ENCODE measurements at places on chromosomes 2 and 18. TPM values are rescaled to one million over a fixed set of nuclear protein-coding genes. Genes with fewer than 3 reads are reported as not detected.

DNA sequence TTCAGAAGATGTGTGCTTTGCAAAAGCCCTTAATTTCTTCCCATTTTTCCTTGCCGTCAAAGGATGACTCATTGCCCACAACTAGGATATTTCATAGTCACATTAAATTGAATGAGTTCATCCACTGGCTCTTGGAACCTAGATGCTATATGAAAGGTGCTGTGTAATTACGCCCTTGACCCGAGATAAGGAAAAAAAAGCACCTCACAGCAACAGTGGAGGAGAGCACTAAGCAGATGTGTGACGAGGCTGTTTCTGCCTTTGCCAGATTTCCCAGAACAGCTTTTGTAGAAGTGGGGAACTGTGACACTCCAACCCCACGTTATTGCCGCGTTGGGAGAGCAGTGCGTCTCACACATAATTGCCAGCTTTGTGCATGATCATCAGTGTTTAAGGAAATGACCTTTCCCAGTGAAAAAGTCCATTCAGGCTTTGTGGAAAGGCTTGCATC lies 33.3 kb upstream of the TMEM87B start:
- no peak for DNase-seq
- H3K36me3 ChIP-seq = no peaks in the 10 kb centered on the region
- H3K27ac ChIP-seq = no peak overlapping the region
- peaks cover 9% of the 10 kb centered on the region for H3K4me1 ChIP-seq
- no peak overlapping the region for H3K4me3 ChIP-seq

Gene LBH
- total RNA-seq = 75.9 TPM

- H3K4me3 ChIP-seq = no peak overlapping the region
- no peaks in the 10 kb centered on the region for H3K36me3 ChIP-seq
- DNase-seq = no peak
- H3K27ac ChIP-seq = no peak overlapping the region
- H3K4me1 ChIP-seq = no peaks in the 10 kb centered on the region
Observed at GRCh38 chr18:55014095-55014494, 54.8 kb upstream of the CCDC68 start.

- no peak overlapping the region for H3K4me3 ChIP-seq
- H3K27me3 ChIP-seq = no peaks in the 10 kb centered on the region
- no peaks in the 10 kb centered on the region for H3K36me3 ChIP-seq
- peaks cover 35% of the 10 kb centered on the region for H3K4me1 ChIP-seq
Observed at GRCh38 chr2:41940745-41941063, 107.1 kb upstream of the PKDCC start.

DNA sequence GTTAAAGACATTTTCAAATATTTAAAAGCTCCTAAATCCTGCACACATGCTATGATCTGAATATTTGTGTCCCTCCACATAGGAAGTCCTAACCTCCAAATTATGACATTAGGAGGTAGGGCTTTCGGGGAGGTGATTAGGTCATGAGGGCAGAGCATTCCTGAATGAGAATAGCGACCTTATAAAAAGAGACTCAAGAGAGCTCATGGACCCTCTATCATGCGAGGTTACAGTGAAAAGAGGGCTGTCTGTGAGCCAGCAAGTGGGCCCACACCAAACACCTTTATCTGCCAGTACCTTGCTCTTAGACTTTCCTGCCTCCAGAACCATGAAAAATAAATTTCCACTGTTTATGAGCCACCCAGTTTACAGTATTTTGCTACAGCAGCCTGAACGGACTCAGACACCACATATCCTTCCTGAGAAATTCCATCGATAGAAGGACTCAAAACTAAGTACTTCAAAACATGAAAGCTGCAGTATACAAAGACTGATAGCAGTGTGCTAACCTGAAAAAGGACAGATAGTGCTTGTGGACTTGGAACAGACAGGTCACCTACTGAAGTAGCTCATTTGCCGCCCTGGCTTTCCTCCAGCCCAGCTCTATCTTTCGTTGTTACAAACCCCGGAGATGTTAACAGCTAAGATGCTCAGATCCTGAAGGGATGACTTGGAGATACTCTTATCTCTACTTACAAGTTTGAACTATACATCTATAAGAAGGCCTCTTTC lies 13.8 kb downstream of the FAM210A start:
- H3K4me3 ChIP-seq = no peak overlapping the region
- no peaks in the 10 kb centered on the region for H3K36me3 ChIP-seq
- H3K27me3 ChIP-seq = no peaks in the 10 kb centered on the region
- no peaks in the 10 kb centered on the region for H3K4me1 ChIP-seq
- H3K27ac ChIP-seq = no peak overlapping the region

Gene ZNF142
- 5.4 TPM for total RNA-seq

DNA sequence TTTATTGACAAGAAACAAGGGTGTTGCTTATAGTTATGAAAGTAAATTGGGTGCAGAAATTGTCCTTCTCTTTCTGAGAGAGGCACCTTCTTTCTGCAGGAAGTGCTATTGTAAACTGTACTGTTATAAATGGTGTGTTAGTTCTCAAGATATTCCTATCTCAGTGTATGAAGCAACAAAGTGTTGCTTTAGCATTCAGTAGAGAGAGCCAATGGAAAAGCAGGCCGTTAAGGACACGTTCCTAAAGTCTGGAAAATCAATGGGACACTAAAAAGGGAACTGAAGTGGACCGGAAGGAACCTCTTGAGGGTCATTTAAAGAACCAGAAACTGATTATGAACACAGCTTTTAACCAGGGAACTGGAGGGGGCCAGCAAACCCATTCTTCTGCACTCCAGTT lies 510.0 kb upstream of the ZEB2 start:
- no peak overlapping the region for H3K27ac ChIP-seq
- DNase-seq = no peak
- no peaks in the 10 kb centered on the region for H3K36me3 ChIP-seq
- no peak overlapping the region for H3K4me3 ChIP-seq

DNA sequence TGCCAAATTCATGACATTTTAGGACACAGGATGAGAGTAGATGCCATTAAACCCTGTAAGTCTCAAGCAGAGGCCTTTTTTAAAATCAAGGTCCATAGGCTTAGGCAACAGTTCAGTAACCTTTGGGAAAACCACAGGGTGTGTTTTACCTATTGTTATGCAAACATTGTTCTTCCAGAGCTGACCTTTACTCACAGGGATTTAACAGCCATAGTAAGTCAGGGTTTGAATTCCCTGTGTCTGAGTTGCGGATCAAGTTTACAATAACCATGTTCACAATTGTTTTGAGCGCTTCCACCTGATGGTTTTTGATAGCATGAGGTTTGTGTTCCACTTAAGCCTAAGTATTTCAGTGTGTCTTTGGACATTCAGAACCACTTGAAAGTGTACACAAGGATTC lies 160.1 kb upstream of the BOD1L2 start:
- DNase-seq = peak; percentile 5
- H3K27ac ChIP-seq = no peak overlapping the region
- H3K4me3 ChIP-seq = no peak overlapping the region
- H3K4me1 ChIP-seq = no peaks in the 10 kb centered on the region
- H3K36me3 ChIP-seq = no peaks in the 10 kb centered on the region

- no peak overlapping the region for H3K4me3 ChIP-seq
- H3K27ac ChIP-seq = no peak overlapping the region
- no peaks in the 10 kb centered on the region for H3K4me1 ChIP-seq
- no peaks in the 10 kb centered on the region for H3K27me3 ChIP-seq
- no peaks in the 10 kb centered on the region for H3K36me3 ChIP-seq
Observed at GRCh38 chr2:37856101-37856751, 68.9 kb upstream of the RMDN2 start.

DNA sequence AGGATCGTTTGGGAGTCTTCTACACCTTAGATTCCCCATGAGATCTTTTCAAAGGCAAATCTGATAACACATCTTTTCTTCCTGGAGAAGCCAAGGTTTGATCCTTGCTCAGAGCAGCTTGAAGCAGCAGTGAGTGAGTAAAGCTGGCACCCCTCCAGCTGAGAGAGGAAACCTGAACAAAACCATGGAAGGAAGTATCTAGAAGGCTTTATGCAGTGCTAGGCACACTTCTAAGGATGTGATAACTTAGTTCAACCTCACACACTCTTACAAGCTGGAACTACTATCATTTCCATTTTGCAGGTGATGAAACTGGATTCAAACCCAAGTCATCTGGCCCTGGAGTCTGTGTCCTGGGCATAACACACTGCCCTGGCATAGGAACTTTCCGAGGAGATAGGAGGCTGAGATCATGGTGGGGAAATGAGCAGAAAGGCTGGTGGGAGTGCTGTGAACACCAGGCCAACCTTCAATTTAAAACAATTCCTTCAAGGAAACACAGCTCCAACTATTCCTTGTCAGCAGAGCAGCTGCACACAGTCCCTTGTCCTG lies 71.2 kb downstream of the CTAGE1 start:
- H3K4me3 ChIP-seq = no peak overlapping the region
- peak overlapping the region; percentile 93 for H3K27ac ChIP-seq
- no peaks in the 10 kb centered on the region for H3K36me3 ChIP-seq
- H3K4me1 ChIP-seq = peaks cover 41% of the 10 kb centered on the region
- H3K27me3 ChIP-seq = no peaks in the 10 kb centered on the region

Gene PUS10
- total RNA-seq = 14.2 TPM

DNA sequence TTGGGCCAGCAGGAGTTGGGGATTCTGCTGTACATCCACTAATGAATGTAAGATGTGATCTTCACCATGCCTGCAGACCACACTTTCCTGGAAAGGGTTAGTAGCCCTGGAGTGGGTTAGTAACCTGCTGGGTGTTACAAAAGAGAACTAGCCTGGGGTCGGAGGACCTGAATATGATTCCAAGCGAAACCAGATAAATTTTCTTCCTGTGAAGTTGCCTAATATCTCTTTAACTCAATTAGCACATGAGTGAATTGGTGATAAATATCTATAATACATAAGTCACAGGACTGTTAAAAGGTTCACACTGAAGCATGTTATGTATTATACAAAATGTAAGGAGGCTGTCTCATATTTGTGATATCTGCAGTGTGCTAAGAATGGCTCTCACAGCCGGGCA lies 291.0 kb downstream of the CNTNAP5 start:
- H3K4me1 ChIP-seq = no peaks in the 10 kb centered on the region
- DNase-seq = no peak

- no peaks in the 10 kb centered on the region for H3K36me3 ChIP-seq
- peak overlapping the region; percentile 35 for H3K4me3 ChIP-seq
- no peaks in the 10 kb centered on the region for H3K27me3 ChIP-seq
- peak overlapping the region; percentile 94 for H3K27ac ChIP-seq
- H3K4me1 ChIP-seq = no peaks in the 10 kb centered on the region
Observed at GRCh38 chr2:113198048-113198789, 24.4 kb downstream of the PSD4 start.

DNA sequence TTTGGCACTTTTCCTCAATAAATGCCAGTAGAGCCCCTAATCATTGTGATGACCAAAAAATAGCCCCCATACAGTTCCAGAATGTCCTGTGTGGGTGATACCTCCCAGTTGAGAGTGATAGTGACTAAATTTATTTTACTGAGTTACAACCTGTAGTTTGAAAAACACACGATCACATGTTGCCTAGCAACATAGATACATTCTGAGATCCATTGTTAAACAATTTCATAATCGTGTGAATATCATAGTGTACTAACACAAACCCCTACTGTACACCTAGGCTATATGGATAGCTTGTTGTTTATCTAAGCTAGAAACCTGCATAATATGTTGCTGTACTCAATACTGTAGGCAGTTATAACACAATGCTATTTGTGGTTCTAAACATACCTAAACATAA lies 30.6 kb downstream of the KCMF1 start:
- H3K27ac ChIP-seq = no peak overlapping the region
- no peak for DNase-seq
- H3K4me1 ChIP-seq = no peaks in the 10 kb centered on the region
- no peaks in the 10 kb centered on the region for H3K36me3 ChIP-seq

GRCh38 chr2:14408695-14409094 lies 223.8 kb upstream of the LRATD1 start:
- H3K4me1 ChIP-seq = no peaks in the 10 kb centered on the region
- no peak overlapping the region for H3K27ac ChIP-seq
- no peaks in the 10 kb centered on the region for H3K27me3 ChIP-seq
- no peak for DNase-seq
- H3K36me3 ChIP-seq = no peaks in the 10 kb centered on the region
